Stimulated activated CD8-positive, alpha-beta memory T cell treated with anti-CD3 and anti-CD28 coated beads, Interleukin-7, amount 100 ng/mL, for 4 hours (primary cell): ENCODE measurements at places on chromosomes 7 and 10.

DNA sequence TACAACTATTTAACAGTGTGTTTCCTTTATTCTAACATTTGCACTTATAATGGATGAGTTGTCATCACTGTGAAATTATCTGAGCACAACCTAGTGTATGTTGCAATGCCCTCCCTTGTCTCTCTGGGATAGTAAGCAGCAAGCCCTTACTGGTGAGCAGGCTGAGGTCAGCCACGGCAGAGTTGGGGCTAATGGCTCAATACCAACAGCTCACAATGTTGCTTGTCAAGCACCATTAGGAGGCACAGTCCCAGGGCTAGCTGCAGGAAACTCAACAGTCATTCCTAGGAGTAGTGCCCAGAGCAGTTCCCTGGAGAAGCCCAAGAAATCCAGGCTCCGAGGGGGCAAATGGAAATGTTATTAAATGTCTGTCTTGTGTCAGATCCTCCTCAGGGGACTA lies 858.4 kb downstream of the GRID1 start:
- DNase-seq = no peak

DNA sequence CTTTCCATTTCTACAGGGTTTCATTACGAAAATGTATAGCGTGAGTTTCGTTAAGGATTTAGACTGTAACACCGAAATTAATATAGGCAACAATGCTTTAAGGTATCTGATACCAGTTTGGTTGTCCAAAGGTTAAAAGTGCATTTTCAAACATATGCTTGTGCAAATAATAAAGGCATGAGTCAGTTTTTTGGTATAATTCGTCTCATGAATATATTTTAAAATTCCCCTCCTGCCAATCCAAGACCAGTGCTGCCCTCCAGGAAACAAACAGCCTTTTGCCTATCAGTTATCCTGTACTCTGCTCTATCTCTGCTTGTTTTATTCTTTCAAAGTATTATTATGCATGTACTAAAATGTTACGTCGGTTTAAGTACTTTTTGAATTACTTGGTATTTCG lies 2.0 kb downstream of the LCOR start:
- no peak for DNase-seq

DNA sequence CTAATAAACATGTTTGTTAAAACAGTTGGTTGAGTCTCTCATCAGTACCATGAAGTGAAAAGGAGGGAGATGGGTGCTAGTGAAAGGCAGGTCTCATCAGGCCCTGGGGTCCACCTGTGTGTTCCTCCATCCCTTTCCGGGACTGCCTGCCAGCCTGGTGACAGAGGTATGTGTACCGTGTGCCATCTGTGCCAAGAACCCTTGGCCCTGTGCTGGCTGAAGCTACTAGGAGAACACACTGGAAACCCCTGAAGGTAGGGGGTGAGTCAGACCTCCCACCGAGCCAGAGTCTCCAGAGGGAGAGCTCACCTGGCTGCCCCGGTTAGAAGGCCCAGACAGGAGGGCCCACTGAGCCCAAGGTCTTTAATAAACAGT lies 2.3 kb downstream of the DDIT4 start:
- no peak for DNase-seq

- DNase-seq = no peak
These were observed 68.7 kb downstream of the MBL2 start for GRCh38 chr10:52703898-52704297.

GRCh38 chr10:103805781-103806180 lies 49.6 kb downstream of the SH3PXD2A start:
- DNase-seq = no peak

- DNase-seq = no peak
These were observed 102.2 kb downstream of the ZNF92 start for GRCh38 chr7:65475734-65476319.

- no peak for DNase-seq
These were observed 73.2 kb upstream of the DGKI start for GRCh38 chr7:137919987-137920386.

GRCh38 chr7:4018601-4019316 lies 663.3 kb upstream of the FOXK1 start:
- no peak for DNase-seq
